PC-3 (cell line): ENCODE measurements at places on chromosomes 4 and X. TPM values are rescaled to one million over a fixed set of nuclear protein-coding genes. Genes with fewer than 3 reads are reported as not detected.

DNA sequence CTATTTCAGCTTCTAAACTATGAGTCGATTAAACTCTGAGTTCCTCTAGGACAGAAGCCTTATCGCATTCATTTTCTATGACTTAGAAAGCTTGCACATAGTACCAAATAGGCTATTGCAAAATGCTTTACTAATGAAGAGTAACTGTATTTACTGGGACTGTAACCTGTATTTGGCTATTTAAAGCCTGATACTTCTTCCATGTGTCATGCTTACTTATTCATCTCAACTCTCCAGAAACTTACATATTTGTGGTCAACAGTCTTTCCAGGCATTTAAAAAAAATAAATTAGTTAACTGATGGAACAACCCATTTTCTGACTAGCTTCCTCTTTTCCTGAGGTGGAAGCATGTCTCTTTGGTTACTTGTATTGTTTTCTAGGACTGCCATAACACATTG lies 467.9 kb downstream of the PCDH11X start:
- H3K4me3 ChIP-seq = no peak overlapping the region
- H3K27ac ChIP-seq = 0 out of 2 replicates have a peak overlapping the region, but pooled peaks have one; percentile 9
- DNase-seq = peak; percentile 62
- no peaks in the 10 kb centered on the region for H3K27me3 ChIP-seq
- H3K36me3 ChIP-seq = no peaks in the 10 kb centered on the region

GRCh38 chr4:93179044-93179443 lies 649.5 kb upstream of the ATOH1 start:
- peaks cover 11% of the 10 kb centered on the region; the same call in 1 of the 2 replicates for H3K4me1 ChIP-seq
- no peak overlapping the region for H3K4me3 ChIP-seq
- DNase-seq = no peak
- H3K27ac ChIP-seq = no peak overlapping the region
- no peaks in the 10 kb centered on the region for H3K27me3 ChIP-seq

DNA sequence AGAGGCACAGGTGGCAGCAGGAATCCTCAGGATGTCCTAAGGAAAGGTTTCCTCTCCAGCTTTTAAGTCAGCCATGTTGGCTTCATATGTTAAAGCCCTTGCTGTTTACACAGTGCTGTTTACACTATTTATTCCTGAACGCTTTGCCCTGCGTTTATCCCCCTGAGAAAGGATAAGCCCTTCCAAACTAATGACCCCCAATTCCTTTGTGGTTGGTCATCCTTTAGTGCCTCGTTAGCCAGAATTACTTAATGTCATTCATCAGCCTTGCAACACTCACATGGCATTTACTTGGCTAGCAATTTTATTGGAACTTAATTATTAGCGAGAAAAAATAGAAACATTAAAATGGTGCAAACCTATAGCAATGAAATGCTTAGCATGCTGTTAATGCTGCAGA lies 23.8 kb downstream of the VCX2 start:
- no peak overlapping the region for H3K4me3 ChIP-seq
- no peak for DNase-seq
- no peak overlapping the region for H3K27ac ChIP-seq
- no peaks in the 10 kb centered on the region for H3K36me3 ChIP-seq
- no peaks in the 10 kb centered on the region for H3K4me1 ChIP-seq

GRCh38 chrX:31232506-31232905 lies 160.7 kb upstream of the FTHL17 start:
- no peak for DNase-seq
- no peaks in the 10 kb centered on the region for H3K4me1 ChIP-seq
- H3K36me3 ChIP-seq = no peaks in the 10 kb centered on the region
- no peak overlapping the region for H3K27ac ChIP-seq
- no peaks in the 10 kb centered on the region for H3K27me3 ChIP-seq
- no peak overlapping the region for H3K4me3 ChIP-seq

GRCh38 chrX:140141444-140142029 lies 176.2 kb upstream of the CXorf66 start:
- no peaks in the 10 kb centered on the region for H3K36me3 ChIP-seq
- H3K27me3 ChIP-seq = no peaks in the 10 kb centered on the region
- H3K4me1 ChIP-seq = no peaks in the 10 kb centered on the region
- peak; percentile 54 for DNase-seq

DNA sequence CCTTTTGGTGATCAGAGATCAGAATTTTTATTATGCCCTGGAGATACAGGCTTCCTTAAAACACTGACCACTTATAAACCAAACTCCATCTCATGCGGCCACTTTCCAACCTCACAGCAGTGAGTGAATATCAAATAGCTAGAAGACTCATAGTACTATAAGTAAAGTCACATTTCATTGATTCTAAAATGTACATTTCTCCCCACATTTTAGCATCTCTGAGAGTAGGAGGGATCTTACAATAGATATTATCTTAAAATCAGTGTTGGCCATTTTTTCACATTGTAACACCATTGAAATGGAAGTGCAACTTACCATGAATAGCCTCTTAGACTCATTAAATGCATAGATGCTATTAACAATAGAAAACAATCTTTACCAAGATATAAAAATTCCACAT lies 17.4 kb downstream of the PCYT1B start:
- H3K36me3 ChIP-seq = no peaks in the 10 kb centered on the region
- no peaks in the 10 kb centered on the region for H3K27me3 ChIP-seq
- no peaks in the 10 kb centered on the region for H3K4me1 ChIP-seq
- DNase-seq = no peak
- no peak overlapping the region for H3K27ac ChIP-seq

DNA sequence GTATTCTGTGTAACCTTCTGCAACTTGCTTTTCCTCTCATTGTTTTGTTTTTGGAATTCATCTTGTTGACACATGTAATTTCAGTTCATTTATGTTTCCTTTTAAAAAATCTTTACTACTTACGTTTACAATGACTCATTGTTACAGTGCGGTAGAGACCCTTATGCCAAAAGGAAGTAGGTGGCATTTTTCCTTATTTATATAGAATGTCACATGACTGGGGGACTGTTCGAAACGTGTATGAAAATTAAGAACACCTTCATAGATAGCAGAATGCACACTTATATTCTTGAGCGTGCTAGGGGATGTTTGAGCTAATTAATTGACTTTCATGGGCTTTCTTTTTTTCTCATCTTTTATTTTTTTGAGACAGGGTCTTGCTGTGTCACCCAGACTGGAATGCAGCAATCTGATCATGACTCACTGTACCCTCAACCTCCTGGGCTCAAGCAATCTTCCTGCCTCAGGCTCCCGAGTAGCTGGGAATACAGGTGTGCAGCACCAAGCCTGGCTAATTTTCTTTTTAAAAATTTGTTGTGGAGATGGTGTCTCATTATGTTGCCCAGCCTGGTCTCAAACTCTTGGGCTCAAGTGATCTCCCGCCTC lies 7.3 kb downstream of the REPS2 start:
- peaks cover 36% of the 10 kb centered on the region for H3K4me1 ChIP-seq
- peak; percentile 77 for DNase-seq
- no peaks in the 10 kb centered on the region for H3K36me3 ChIP-seq
- H3K27me3 ChIP-seq = no peaks in the 10 kb centered on the region

- H3K36me3 ChIP-seq = no peaks in the 10 kb centered on the region
- H3K27me3 ChIP-seq = no peaks in the 10 kb centered on the region
- no peak for DNase-seq
- no peak overlapping the region for H3K27ac ChIP-seq
- H3K4me1 ChIP-seq = no peaks in the 10 kb centered on the region
Observed at GRCh38 chr4:156100651-156101050, 147.0 kb upstream of the CTSO start.

DNA sequence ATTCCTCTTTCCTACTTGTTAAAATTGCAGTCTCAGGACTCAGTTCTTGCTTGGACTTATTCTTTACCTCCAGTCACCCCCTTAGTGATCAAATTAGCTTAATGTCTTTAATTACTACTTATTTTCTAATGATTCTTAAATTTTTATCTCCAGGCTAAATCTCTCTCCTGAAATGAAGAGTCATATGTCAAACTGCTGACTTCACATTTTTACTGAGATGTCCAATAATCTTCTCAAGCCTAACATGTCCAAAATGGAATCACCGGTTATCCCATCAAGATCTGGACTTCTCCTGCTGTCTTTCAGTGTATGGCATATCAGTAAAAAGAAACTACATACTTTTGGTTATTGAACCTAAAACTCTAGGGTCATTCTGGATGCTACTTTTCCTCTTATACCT lies 332.3 kb upstream of the HTR2C start:
- no peak overlapping the region for H3K4me3 ChIP-seq
- H3K27ac ChIP-seq = no peak overlapping the region
- no peak for DNase-seq
- H3K4me1 ChIP-seq = no peaks in the 10 kb centered on the region

- peak; percentile 77 for DNase-seq
- H3K36me3 ChIP-seq = no peaks in the 10 kb centered on the region
- peak overlapping the region; percentile 80 for H3K27ac ChIP-seq
- H3K4me1 ChIP-seq = peaks cover 15% of the 10 kb centered on the region; the same call in 1 of the 2 replicates
- no peaks in the 10 kb centered on the region for H3K27me3 ChIP-seq
- peak overlapping the region; percentile 51; the same call in 1 of the 2 replicates for H3K4me3 ChIP-seq
Observed at GRCh38 chr4:30429813-30430761, 290.1 kb upstream of the PCDH7 start.

- H3K27ac ChIP-seq = no peak overlapping the region
- no peak overlapping the region for H3K4me3 ChIP-seq
- no peaks in the 10 kb centered on the region for H3K27me3 ChIP-seq
- no peaks in the 10 kb centered on the region for H3K36me3 ChIP-seq
- DNase-seq = no peak
Observed at GRCh38 chrX:74408304-74408703, 13.0 kb upstream of the SLC16A2 start.

GRCh38 chr4:78599931-78600375 lies 48.4 kb downstream of the ANXA3 start:
- no peak overlapping the region for H3K27ac ChIP-seq
- no peaks in the 10 kb centered on the region for H3K27me3 ChIP-seq
- H3K4me3 ChIP-seq = no peak overlapping the region
- no peaks in the 10 kb centered on the region for H3K4me1 ChIP-seq

DNA sequence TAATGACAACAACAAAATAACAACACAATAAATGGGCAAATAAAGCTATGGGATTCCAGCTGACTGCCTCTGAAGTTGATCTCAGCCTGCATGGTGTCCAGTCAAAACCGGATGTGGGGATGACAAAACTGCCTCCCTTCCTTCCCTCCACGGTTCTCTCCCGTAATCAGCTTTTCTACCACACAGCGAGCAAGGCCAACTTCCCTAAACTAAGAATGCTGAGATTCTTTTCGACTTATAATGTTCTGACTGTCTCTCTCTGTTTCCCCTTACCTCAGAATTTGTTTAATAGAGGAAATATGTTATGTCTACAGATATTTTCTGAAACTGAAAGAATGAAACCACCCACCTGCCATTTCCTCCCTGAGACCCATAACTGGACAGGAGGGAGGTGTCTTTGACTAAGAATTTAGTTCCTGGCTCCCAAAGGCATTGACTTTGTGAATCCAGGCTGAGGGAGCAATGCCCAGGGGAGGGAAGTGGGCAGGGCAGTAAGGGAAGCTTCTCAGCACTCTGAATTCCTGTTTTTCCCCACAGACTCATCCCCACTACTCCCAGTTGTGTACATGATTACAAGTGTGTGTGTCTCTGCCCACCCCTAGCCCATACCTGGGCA lies 1.0 kb upstream of the TLR1 start:
- no peak overlapping the region for H3K27ac ChIP-seq
- H3K27me3 ChIP-seq = no peaks in the 10 kb centered on the region
- DNase-seq = no peak
- peaks cover 9% of the 10 kb centered on the region for H3K4me1 ChIP-seq
- no peaks in the 10 kb centered on the region for H3K36me3 ChIP-seq

GRCh38 chr4:186820391-186820891 lies 96.8 kb upstream of the FAT1 start:
- no peak overlapping the region for H3K4me3 ChIP-seq
- H3K4me1 ChIP-seq = no peaks in the 10 kb centered on the region; the same call in 1 of the 2 replicates
- no peak overlapping the region for H3K27ac ChIP-seq
- DNase-seq = no peak
- no peaks in the 10 kb centered on the region for H3K27me3 ChIP-seq
- H3K36me3 ChIP-seq = no peaks in the 10 kb centered on the region

DNA sequence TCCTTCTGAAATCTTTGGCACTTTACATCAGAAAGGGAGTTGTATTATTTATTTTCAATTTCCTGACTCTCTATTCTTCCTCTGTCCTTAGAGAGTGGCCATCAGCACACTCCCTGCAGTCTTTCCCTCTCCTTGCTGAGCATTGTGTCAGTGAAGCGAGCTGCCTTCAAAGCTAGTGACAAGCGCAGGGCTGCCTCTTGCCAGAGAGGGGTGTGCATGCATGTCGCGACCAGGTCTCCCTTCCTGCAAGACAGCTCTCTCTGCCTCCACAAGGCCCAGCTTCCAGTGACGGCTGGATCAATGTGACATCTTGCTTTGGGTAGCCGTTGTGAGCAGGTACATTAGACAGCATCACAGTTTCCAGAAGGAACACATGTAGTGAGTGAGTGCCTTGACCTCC lies 810.9 kb upstream of the TENM3 start:
- no peaks in the 10 kb centered on the region for H3K27me3 ChIP-seq
- H3K27ac ChIP-seq = no peak overlapping the region
- H3K4me1 ChIP-seq = no peaks in the 10 kb centered on the region
- no peak for DNase-seq
- no peak overlapping the region for H3K4me3 ChIP-seq
- no peaks in the 10 kb centered on the region for H3K36me3 ChIP-seq

DNA sequence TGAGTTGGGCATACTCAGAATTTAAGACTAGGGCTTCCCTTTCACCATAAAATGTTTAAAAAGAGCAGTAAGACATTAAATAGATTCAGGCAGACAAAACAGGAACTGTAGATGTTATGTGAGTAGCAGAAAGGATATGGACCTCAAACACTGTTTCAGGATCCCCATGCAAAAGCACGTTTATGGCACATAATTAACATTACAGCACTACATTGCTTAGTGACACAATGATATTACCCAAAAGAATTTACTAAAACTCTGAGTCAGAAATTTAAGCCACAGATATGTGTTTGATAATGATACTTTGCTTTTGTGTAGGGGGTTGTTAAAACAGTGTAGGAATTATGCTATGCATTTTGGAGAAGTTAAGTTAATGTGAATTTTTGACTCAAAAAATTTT lies 266.3 kb downstream of the PDGFC start:
- peak; percentile 26 for DNase-seq
- H3K4me1 ChIP-seq = peaks cover 9% of the 10 kb centered on the region
- H3K36me3 ChIP-seq = no peaks in the 10 kb centered on the region
- no peak overlapping the region for H3K27ac ChIP-seq

GRCh38 chr4:80897537-80898303 lies 132.8 kb upstream of the BMP3 start:
- H3K4me1 ChIP-seq = no peaks in the 10 kb centered on the region
- no peak for DNase-seq
- no peak overlapping the region for H3K27ac ChIP-seq
- H3K4me3 ChIP-seq = no peak overlapping the region
- H3K27me3 ChIP-seq = no peaks in the 10 kb centered on the region
- H3K36me3 ChIP-seq = no peaks in the 10 kb centered on the region

Gene BRS3
- not detected in 2 replicates for total RNA-seq

Gene ERAS
- total RNA-seq = not detected in 2 replicates

Gene PALLD
- 26.7 and 33.5 TPM in 2 replicates for total RNA-seq

Gene INTS12
- 12.6 and 13.3 TPM in 2 replicates for total RNA-seq

Gene CXCL8
- total RNA-seq = 360 and 477 TPM in 2 replicates

Gene VCX
- total RNA-seq = 0.26 TPM in 1 of 2 replicates, not detected in the other

Gene EFHC2
- 0.29 and 0.40 TPM in 2 replicates for total RNA-seq
